ENCODE measurements at places on chromosomes 12 and 14.

DNA sequence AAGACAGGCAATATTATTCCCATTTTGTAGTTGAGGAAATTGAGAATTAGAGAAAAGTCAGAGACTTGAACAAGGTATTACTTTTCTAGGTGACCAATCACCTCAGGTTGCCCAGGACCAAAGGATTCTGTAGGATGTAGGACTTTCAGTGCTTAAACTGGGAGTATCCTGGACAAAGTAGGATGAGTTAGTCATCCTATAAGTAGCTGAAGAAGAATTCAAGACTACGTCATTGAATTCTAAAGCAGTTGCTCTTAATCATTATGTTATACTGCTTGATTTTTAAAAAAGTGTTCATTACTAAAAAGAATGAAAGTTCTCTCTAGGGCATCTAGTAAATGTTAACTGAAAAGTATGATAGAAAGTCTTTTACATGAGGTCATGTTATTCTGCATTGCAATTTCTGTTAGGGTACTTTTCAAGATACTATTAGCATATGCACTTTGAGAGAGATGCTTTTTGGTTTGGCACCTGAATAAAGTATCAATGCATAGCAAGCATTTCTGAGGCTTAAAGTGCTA is 101.7 kb downstream of the RTN1 start:
- no peak for DNase-seq

DNA sequence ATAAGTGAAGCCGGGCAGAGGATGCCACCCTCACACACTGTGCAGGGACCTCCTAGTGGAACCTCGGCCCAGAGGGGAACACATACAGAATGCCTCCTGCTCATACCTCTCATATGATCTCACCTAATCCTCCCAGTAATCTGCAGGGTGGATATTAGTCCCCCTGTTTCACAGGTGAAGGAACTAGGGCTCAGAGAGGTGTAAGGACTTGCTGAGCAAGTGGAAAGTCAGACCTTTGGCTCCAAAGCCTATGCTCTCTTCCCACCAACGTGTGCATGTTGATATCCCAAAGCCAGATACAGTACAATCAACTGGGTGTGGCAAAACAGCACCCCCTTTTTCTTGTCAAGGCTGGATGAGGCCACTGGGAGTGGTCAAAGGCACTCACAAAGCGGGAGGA is 4.2 kb downstream of the MYH6 start:
- DNase-seq = no peak

GRCh38 chr14:91511043-91511383 is 903 bp upstream of the PPP4R3A start:
- DNase-seq = no peak

DNA sequence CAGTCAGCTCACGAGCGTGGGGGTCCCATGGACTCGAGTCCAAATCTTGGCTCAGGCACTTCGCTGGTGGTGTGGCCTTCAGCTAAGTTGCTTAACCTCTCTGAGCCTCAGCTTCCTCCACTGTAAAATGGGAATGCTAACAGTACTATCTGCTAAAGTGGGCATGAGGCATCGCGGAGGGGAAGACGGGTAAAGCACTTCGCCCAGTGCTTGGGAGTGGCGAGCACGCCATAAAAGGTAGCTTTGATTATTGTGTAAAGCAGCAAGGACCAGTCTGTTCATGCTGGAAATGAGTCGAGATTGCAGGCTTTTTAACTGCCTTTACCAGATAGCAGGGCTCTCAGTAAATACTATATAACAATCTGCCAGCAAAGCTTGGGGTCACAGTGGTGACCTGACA is 24.5 kb downstream of the HRK start:
- DNase-seq = no peak

- DNase-seq = no peak
These were observed 84.7 kb upstream of the OVCH1 start for GRCh38 chr12:29582146-29582545.

DNA sequence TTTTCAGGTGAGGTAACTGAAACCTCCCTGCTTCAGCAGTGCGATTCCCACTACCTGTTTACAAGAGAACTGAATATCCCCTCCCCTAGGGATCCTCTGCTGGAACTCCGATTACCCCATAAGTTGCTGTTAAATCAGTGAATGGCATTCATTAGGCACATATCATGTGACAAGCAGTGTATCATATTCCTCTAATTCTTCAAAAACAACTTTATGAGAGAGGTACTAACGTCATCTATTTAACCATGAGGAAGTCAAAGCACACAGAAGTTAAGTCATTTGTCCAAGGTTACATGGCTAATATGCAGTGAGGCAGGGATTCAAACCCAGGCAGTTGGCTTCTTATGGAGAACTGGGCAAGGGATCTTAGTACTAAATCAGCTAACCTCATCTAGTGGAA is 43.9 kb upstream of the PCED1B start:
- no peak for DNase-seq

DNA sequence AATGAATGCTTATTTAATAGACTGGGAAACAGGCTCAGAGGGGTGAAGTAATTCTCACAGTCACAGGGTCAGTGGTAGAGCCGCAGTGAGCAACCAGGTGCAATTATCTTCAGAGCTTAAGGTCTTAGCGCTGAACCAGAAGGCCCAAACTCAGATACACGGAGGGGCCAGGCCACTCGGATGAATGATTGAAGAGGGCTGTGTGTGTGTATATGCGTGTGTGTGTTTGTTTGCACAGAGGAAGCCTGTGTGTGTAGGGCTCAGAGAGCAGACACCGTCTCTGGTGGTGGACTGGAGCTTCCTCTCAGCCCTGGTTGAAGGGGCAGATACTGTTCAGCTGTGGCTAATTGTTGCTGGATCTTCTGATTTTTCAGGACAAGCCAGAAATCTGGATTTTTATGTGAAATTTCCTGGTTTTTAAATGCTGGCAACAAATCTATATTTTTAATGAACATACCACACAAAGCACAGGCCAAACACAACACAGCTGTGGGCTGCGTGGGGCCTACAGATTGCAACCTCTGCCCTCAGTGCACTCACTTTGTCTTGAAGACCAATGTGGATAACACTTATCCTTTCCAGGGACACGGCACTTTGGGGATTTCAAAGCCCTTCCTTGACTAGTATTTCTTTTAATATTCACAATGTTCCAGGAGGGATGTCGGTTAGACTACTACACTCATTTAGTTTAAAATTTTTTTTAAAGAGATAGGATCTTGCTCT is 94.5 kb upstream of the NRXN3 start:
- DNase-seq = no peak

GRCh38 chr14:61474701-61475100 is 153.3 kb downstream of the PRKCH start:
- no peak for DNase-seq

- DNase-seq = no peak
These were observed 87.4 kb upstream of the FZD10 start for GRCh38 chr12:130074661-130075406.

- no peak for DNase-seq
These were observed 101.8 kb downstream of the UNC79 start for GRCh38 chr14:93532541-93532940.

- DNase-seq = peak; percentile 69
These were observed 10.7 kb downstream of the GPR19 start for GRCh38 chr12:12685305-12685704.

- DNase-seq = peak; percentile 25
These were observed 347.3 kb downstream of the AACS start for GRCh38 chr12:125412506-125412905.

DNA sequence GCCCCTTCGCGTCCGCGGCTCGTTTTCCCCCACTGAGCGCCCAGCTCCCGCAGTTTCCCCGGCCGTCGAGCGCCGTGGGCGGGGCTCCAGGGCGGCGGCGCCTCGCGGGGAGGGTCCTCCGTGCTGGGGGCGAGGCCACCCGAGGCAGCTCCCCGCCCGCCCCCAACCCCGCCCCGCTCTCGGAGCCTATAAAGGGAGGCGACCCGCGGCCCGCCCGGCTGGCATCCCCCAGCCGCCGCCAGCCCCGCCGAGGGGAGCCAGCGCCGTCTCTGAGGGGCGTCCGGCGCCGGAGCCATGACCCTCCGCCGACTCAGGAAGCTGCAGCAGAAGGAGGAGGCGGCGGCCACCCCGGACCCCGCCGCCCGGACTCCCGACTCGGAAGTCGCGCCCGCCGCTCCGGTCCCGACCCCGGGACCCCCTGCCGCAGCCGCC is at the start of gene TAMALIN:
Gene TAMALIN (plus strand): TSS at position 221 of the 432 bp plus-strand sequence. CDS start 74 bp downstream, at position 295.
- DNase-seq = no peak

- DNase-seq = no peak
These were observed 27.9 kb downstream of the PRMT8 start for GRCh38 chr12:3518902-3519301.
